ENCODE measurements at places on chromosomes 12 and 14.

DNA sequence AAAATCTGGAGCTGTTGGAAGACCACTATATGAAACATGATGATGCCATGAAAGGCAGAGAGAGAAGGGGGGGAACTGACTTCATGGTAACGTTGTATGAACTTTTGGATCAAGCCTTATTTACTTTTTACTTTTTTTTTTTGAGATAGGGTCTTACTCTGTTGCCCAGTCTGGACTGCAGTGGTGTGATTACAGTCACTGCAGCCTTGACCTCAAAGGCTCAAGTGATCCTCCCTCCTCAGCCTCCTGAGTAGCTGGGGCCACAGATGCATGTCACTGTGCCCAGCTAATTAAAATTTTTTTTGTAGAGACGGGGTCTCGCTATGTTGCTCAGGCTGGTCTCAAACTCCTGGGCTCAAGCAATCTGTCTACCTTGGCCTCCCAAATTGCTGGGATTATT lies 31.3 kb upstream of the CTDSP2 start:
- DNase-seq: no peak

DNA sequence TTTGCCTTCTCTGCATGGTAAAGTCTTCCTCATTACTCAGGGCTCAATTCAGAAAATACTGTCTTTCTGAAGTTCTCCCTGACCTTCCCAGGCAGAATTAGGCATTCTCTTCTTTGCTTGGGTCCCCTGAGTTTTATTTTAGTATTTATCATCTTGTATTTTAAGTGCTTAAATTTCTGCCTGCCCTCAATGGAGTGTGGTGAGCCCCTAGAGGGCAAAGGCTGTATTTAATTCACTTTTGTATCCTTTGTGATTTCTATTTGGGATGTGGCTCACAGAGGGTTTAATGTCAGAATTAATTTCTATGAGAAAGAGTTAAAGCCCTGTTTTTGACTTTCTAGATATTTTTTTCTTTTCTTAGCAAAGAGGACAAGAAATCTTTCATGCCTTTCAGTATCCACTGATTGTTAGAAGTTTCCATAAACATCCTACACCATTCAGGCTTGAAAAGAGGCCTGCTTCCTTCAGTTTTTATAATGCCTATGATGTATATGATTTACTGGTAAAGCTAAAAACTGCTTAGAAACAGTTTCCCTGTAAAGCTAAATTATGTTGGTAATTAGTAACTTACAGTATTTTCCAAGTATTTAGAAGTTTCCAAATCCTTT lies 55.6 kb upstream of the PTPRB start:
- no peak for DNase-seq

GRCh38 chr14:21521501-21521900 lies 4.6 kb downstream of the SALL2 start:
- DNase-seq: no peak

DNA sequence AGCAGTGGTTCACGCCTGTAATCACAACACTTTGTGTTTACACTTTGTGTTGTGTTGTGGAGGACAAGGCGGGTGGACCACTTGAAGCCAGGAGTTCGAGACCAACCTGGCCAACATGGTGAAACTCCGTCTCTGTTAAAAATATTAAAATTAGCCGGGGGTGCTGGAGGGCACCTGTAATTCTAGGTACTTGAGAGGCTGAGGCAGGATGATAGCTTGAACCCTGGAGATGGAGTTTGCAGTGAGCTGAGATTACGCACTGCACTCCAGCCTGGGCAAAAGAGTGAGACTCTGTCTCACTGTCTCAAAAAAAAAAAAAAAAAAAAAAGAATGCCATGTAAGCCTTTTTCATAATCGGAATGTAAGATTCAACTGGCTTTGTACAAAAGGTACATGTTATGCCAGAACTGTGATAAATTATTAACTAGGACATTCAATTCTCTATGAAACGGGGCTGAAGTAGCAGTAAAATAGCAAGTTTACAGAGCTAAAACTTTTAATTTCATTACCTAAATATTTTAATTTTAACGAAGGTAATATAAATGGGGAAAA lies 13.9 kb upstream of the PITPNM2 start:
- DNase-seq: no peak

DNA sequence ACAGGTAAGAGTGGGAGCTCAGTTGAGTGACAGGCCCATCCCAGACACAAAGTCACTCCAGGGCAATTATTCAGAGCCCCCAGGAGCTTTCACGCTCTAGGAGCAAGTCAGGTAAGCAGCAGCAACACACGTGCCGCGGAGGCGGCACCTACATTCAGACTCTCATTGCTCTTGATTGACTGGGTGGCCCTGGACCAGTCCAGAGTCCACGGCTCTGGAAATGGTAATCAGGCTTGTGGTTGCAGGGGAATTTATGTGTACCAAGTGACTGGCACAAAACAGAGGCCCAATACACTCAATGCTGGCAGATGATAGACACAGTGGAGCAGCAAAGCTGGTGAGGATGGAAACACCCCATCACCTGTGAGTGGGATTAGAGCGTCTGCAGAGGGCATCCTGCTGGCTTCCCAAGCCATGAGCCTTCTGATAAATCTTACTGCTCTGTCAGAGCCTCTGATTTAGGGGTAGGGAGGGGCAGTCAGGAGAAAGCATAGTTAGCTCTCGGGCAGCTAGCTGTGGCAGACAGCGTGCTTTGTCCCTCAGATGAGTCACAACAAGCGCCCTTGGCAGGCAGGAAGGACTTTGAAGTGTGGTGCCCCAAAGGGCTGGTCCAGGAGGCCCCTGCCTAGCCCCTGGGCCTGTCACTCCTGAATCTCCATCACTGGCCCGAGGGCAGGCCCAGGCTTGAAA lies 344.7 kb downstream of the CACNA1C start:
- DNase-seq: no peak

DNA sequence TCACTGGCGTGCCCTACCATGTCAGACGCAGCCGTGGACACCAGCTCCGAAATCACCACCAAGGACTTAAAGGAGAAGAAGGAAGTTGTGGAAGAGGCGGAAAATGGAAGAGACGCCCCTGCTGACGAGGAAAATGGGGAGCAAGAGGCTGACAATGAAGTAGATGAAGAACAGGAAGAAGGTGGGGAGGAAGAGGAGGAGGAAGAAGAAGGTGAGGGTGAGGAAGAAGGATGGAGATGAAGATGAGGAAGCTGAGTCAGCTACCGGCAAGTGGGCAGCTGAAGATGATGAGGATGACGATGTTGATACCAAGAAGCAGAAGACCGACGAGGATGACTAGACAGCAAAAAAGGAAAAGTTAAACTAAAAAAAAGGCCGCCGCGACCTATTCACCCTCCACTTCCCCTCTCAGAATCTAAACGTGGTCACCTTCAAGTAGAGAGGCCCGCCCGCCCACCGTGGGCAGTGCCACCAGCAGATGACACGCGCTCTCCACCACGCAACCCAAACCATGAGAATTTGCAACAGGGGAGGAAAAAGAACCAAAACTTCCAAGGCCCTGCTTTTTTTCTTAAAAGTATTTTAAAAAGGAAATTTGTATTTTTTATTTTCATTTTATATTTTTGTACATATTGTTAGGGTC lies 13.2 kb downstream of the TRIP11 start:
- DNase-seq: no peak

DNA sequence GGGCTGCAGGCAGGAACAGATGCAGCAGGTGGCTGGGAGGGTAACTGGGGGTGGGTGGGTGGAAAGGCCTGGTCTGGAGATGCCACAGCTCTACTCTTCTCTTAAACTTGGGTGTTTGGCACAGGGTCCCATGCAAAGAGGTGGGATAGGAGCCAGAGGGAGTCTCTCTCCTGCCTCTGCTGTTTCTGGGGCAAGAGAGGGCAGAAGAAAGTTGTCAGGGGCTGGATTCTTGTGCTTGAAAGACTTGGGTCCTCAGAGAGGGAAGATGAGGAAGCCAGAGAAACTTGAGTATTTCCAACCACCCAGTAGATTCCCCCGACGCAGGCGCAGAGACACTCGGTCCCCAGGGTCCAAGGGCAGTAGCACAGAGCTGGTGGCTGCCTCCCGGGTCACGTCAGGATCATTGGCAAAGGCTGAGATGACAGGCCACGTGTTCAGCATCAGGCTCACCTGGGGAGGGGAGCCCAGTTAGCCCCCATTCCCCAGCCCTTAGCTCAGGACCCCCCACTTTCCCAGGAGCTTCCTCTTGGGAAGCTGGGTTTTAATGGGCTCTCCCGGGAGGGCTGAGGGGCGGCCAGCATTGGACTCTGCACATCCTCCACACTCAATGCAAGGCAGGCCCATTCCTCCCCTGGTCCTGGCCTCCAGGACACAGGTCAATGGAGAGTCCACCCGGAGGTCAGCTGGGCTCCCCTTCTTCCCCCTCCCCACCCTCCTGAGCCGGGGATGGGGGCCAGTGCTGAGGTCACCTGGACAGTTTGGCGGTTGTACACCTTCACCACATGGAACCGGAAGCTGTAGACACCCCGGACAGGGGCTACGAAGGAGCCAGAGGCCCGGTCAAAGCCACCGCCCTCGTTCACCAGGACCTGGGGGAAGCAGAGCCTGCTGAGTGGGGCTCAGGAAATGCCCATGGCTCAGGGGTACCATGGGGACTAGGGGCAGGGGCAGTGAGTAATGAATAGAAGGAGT lies 1.6 kb downstream of the CBLN3 start:
- DNase-seq: no peak

- no peak for DNase-seq
Observed at GRCh38 chr14:33617154-33617553, 333.7 kb downstream of the EGLN3 start.

Data from cortex of kidney (tissue), 1 donor.